CD14-positive monocyte (primary cell): ENCODE measurements at places on chromosomes 2 and 18.

DNA sequence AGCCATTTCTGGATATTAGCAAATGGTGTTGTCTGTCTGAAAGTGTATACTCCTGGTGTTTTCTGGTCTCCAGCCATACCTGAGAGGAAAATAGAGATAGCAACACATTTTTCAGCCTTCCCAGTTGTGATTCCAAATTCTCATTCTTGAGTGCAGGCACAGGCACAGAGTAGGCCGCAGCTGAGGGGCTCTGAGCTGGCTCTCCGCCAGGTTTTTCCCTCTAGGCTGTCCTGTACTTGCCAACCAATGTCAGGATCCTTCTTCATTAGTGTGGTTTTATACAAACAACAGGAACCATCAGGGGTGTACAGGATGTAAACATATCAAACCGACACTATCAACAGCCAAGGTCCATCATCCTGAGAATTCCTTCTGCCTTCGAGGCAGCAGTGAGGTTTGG lies 1733.6 kb upstream of the CELF4 start:
- DNase-seq: no peak

GRCh38 chr2:193695367-193695766 lies 1500.6 kb upstream of the TMEFF2 start:
- DNase-seq: no peak

- no peak for DNase-seq
Observed at GRCh38 chr2:224287531-224287930, 114.4 kb downstream of the FAM124B start.

DNA sequence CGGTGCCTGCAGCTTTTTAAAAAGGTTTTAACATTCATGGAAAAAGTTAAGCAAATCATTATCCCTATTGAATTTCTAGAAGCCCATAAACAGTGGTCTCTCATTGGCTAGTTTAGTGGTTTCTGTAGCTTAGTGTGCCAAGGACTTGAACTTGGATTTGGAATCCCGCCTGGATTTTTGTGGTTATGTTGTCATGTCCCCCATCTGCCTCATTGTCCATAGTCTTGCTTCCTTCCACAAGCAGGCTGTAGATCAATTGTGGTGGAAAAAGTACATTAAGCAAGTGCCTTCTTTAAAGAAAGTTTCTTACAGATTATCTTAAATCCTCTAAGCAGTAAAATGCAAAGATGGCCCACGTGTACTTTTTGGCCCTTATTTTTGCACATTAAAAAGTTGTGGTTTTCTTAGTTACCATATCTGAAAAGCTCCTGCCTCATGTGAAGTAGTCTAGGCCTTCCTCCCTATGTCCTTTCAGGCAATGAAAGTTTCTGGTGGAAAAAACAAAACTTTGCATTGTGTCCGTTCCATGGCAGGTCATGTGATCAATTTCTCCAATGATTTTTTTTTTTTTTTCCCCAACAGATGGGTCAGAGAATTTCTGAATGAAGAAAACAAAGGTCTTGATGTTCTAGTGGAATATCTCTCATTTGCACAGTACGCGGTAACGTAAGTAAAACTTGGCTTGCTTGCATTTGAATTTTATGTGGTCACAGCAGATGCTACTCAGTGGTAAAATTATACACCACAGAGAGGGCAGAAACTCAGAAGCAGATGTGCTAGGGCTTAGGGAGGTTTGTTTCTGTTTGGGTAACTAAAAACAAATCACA lies 158.9 kb downstream of the PRPF40A start:
- no peak for DNase-seq

GRCh38 chr18:31892936-31893335 lies 50.0 kb downstream of the TRAPPC8 start:
- no peak for DNase-seq

DNA sequence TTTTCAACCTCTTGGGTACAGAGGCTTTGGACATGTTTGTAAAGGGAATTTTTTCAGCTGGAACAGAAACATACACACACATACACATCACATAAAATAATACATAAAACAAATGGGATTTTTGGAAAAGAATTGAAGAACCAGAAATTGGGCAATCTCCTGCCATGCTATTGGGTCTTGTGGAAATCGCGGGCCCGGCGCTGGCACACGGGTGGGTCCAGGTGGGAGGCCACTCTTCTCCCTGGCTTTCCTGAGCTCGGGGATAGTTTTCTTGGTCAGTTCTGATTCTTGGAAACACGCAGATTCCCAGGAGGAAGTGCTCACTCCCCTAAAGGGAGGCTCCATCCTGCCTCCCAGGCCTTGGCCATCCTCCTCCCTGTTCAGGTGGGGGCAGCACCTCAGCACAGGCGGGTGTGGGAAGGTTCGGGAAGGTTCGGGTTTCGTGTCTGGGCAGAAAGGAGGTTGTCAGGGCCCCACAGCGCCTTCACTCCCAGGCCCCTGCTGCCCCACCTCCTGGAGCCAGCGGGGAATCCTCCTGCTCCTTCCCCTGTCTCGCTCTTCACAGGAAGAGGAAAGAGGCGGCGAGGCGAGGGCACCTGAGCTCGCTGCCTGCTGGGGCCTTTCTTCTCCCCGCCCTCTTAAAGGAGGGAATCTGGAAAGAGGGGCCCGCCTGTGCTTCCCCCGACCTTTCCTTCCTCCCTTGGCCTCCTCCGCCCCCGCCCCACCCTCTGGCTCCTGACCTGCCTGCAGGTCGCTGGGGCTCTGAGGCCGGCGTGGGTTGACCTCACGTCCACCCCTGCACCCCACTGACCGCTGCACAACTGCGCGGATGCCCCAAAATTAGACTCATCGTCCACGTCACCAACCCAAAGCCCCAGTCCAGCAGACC lies 97.8 kb upstream of the PXDN start:
- no peak for DNase-seq

DNA sequence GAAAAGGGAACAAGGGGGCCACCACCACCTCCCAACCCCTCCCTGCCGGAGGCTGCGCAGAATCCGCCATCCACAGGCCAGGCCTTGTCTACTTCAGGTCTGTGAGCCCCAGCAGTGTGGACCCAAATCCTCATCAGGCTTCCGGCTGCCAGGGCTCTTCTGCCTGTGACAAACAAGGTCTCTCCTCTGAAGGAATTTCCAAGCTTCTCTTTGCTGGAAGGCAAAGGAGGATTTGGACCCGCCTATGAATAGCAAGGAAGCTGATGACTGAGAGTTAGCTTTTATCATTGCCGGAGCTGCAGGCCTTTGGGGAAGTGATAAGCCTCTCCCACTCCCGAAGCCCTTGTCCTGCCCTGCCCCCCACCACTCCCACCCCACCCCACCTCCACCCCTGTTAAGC lies 93.7 kb upstream of the SH3BP4 start:
- DNase-seq: no peak

DNA sequence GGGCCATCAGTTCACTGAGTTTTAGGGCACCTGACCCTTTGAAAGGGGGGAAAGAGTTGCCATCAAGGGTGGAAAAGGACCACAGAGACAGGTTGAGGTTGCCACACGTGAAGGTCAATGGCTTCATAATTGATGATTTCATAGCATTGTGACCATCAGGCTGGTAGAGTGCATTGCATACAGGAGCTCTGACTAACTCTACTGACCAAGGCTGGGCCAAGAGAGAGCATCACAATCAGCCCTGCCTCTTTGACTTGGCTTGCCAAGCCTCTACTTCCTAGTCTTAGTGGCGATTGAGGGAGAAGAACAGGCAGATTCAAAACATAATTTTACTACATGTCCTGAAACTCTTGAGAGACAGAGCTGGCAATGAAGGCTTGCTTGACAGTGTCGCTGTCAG lies 5.8 kb upstream of the TNP1 start:
- DNase-seq: no peak

- no peak for DNase-seq
Observed at GRCh38 chr2:18425210-18425703, 135.2 kb downstream of the RDH14 start.
